ENCODE measurements at places on chromosomes 6 and 20. TPM values are rescaled to one million over a fixed set of nuclear protein-coding genes. Genes with fewer than 3 reads are reported as not detected.

DNA sequence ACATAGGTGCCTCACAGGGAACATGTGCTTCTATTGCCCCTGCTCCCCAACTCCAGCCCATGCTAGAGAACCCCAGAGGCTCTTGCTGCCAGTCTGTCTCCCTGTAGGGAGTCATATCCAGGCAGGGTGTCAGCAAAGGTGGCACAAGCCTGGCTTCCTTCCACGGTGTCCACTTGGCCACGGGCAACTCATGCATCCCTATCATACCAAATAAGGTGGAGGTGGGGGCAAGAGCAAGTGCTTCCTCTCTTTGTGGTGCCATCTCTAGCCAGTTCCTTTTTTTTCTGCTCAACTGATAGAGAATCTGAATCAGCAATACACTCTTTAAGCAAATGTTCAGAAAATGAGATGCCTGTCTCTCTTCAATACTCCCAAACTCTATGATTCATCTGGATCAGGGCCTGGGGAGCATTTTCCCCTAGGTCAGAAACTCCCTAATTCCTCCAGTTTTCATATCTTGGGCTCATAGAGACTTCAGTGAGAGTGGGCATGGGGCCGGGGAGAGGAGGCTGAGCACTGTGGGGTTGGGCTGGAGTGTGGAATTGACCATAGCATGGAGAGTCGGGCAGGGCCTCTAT is 105.1 kb upstream of the GPR6 start:
- peaks cover 14% of the 10 kb centered on the region for H3K27me3 ChIP-seq
- H3K36me3 ChIP-seq = no peaks in the 10 kb centered on the region
- no peak overlapping the region for H3K4me3 ChIP-seq
- no peak for DNase-seq

Gene MAP7
- total RNA-seq = 1.4 TPM

GRCh38 chr6:166435574-166435973 is 52.8 kb upstream of the MPC1 start:
- no peak for DNase-seq
- peaks cover 3% of the 10 kb centered on the region for H3K36me3 ChIP-seq
- H3K27me3 ChIP-seq = no peaks in the 10 kb centered on the region
- H3K4me1 ChIP-seq = peaks cover 18% of the 10 kb centered on the region

DNA sequence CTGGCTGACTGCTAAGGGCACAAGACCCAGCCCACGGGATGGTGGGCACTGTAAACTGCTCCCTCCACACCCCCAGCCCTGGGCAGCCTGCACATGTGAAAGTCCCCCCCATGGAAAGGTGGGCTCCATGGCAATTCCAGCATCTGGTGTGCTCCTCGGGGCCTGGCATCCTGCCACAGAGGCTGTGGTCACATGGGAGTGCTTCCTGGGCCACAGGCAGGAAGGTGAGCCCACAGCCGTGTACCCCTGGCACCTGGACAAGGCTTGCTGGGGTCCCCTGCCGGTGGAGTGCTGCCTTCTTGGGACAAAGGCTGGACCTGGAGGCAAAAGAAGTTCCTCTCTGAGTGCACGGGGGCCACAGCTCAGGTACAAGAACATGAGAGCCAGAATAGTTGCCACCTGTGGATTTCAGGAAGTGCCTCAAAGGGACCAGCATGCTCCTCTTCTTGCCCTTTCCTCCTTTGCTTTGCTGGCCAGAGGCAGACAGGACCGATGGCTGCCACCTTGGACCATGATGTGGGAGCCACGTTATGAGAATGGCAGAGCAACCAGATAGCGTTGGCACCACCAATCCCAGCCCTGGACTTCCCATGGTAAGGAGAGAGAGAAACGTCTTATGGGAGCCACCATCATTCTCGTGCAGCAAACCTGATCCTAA is 120.2 kb upstream of the MLN start:
- H3K36me3 ChIP-seq = no peaks in the 10 kb centered on the region
- H3K27me3 ChIP-seq = no peaks in the 10 kb centered on the region
- DNase-seq = no peak
- H3K4me3 ChIP-seq = no peak overlapping the region
- H3K27ac ChIP-seq = no peak overlapping the region
- peaks cover 11% of the 10 kb centered on the region for H3K4me1 ChIP-seq

Gene LAMA2
- 0.05 TPM for total RNA-seq

GRCh38 chr6:143146186-143146851 is 85.6 kb downstream of the AIG1 start:
- DNase-seq = no peak
- H3K27me3 ChIP-seq = no peaks in the 10 kb centered on the region
- H3K4me3 ChIP-seq = no peak overlapping the region

GRCh38 chr6:155310596-155310995 is 3.7 kb downstream of the TFB1M start:
- H3K36me3 ChIP-seq = peaks cover 19% of the 10 kb centered on the region
- H3K4me3 ChIP-seq = no peak overlapping the region
- H3K4me1 ChIP-seq = peaks cover 45% of the 10 kb centered on the region

- peak overlapping the region; percentile 93 for H3K4me3 ChIP-seq
- H3K27ac ChIP-seq = peak overlapping the region; percentile 91
- peaks cover 20% of the 10 kb centered on the region for H3K36me3 ChIP-seq
- peak; percentile 33 for DNase-seq
- peaks cover 30% of the 10 kb centered on the region for H3K4me1 ChIP-seq
These were observed 650 bp upstream of the TTK start for GRCh38 chr6:80003826-80004172.

Gene EDN3
- not detected for total RNA-seq

GRCh38 chr6:143595251-143596036 is 82.3 kb upstream of the PHACTR2 start:
- no peaks in the 10 kb centered on the region for H3K36me3 ChIP-seq
- H3K27ac ChIP-seq = peak overlapping the region; percentile 11
- H3K27me3 ChIP-seq = no peaks in the 10 kb centered on the region
- H3K4me1 ChIP-seq = peaks cover 10% of the 10 kb centered on the region

GRCh38 chr6:31702819-31703716 is at the start of gene ABHD16A:
TSS of gene ABHD16A (minus strand) at chr6:31703324. CDS start at chr6:31703281, 43 bp downstream.
- H3K27me3 ChIP-seq = no peaks in the 10 kb centered on the region
- DNase-seq = peak; percentile 97
- H3K36me3 ChIP-seq = peaks cover 6% of the 10 kb centered on the region
- H3K4me1 ChIP-seq = peaks cover 30% of the 10 kb centered on the region

Gene LSM14B
- total RNA-seq = 45.3 TPM

Gene PLN
- total RNA-seq = not detected

Gene IDH3B
- 127 TPM for total RNA-seq

- no peaks in the 10 kb centered on the region for H3K27me3 ChIP-seq
- H3K4me3 ChIP-seq = peak overlapping the region; percentile 29
- DNase-seq = no peak
- no peak overlapping the region for H3K27ac ChIP-seq
- H3K36me3 ChIP-seq = peaks cover 3% of the 10 kb centered on the region
These were observed 204.0 kb downstream of the DLL1 start for GRCh38 chr6:170086639-170087420.

DNA sequence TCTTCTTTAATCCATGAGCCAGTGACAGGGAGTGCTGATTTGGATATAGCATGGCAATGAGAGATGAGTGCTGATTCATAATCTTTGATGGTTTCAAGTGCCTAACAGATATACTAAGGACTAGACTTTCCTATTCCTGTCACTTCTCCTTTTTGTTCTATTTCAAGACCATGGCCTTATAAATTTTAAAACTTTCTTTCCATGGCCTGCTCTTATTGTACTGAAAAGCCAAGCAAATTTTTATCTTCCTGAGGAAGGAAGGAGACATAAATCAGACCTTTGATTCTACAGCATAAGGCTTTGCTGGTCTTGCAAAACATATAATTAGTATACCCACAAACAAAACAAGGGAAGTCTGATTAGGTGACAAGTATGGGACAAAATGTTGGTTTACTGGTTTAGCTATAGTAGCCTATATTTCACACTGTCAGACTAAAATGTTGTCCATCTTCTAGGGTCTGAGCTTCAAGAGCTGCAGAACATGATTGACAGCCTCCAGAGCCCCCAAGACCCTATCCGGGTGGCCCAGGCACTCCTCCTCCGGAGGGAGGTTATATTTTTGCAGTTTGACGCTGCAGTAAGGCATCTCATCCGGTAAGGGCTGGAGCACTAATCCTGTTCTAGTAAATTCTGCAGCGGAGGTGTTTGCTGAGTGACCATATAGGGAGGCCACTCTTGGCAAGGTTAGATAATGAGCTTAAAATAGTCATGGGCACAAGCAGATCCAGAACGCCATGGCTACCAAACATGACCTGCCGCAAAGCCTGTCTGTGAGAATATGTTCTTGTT is 82.3 kb downstream of the CD164 start:
- peaks cover 19% of the 10 kb centered on the region for H3K4me1 ChIP-seq
- H3K4me3 ChIP-seq = no peak overlapping the region
- H3K27me3 ChIP-seq = peaks cover 20% of the 10 kb centered on the region
- DNase-seq = no peak

Gene SOX18
- total RNA-seq = 0.72 TPM

GRCh38 chr6:122652431-122652830 is 42.2 kb downstream of the PKIB start:
- H3K36me3 ChIP-seq = no peaks in the 10 kb centered on the region
- no peak overlapping the region for H3K27ac ChIP-seq
- no peak overlapping the region for H3K4me3 ChIP-seq

DNA sequence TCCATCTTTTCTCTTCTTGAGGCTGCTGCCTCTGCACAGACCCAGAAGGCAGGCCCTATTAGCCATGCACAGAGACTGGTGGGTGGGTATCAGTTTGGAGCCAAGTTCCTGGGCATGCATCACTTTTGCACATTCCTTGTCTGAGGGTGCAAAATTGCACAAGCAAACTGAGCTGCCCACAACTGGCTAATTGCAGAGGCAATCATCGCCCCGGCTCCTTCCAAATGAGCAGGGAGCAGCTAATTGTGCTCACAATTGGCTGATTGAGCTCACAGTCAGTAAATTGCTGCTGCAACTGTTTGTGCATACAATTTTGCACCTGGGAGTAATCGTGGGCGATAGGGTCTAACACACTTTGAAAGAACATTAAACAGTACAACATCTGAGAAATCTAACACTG is 511.4 kb downstream of the DHX35 start:
- no peak for DNase-seq
- no peaks in the 10 kb centered on the region for H3K36me3 ChIP-seq

DNA sequence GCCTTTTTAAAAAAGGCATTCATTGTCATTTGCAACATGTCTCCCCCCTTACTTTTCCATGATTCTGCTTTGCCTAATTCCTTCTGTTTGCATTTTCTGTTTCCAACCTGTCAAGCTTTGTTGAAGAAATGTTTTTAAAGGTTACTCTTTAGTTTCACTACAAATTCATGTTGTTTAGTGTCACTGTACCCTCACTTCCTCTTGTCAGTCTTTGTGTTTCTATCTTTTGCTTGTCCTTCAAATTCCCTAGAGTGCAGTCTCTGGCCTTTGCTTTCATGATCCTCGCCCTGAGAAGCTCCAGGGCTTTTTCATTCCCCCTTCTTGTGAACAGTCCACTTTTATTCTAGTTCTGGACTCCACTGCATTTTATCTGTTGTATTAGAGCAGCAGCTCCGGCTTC is 90.6 kb downstream of the MAP3K4 start:
- H3K4me1 ChIP-seq = peaks cover 16% of the 10 kb centered on the region
- no peaks in the 10 kb centered on the region for H3K27me3 ChIP-seq
- H3K27ac ChIP-seq = no peak overlapping the region

GRCh38 chr6:43128926-43129325 is 42.1 kb upstream of the SRF start:
- DNase-seq = no peak
- no peak overlapping the region for H3K27ac ChIP-seq
- H3K4me1 ChIP-seq = no peaks in the 10 kb centered on the region
- H3K27me3 ChIP-seq = no peaks in the 10 kb centered on the region

- H3K4me3 ChIP-seq = no peak overlapping the region
- H3K27ac ChIP-seq = no peak overlapping the region
- no peaks in the 10 kb centered on the region for H3K27me3 ChIP-seq
- no peaks in the 10 kb centered on the region for H3K36me3 ChIP-seq
- H3K4me1 ChIP-seq = no peaks in the 10 kb centered on the region
- DNase-seq = no peak
These were observed 561.8 kb upstream of the AGPAT4 start for GRCh38 chr6:161835500-161836215.

- H3K27ac ChIP-seq = no peak overlapping the region
- H3K4me3 ChIP-seq = no peak overlapping the region
- H3K4me1 ChIP-seq = no peaks in the 10 kb centered on the region
- DNase-seq = no peak
- no peaks in the 10 kb centered on the region for H3K36me3 ChIP-seq
- H3K27me3 ChIP-seq = peaks cover 13% of the 10 kb centered on the region
These were observed 24.9 kb upstream of the SULF2 start for GRCh38 chr20:47810116-47810677.

Measured in activated T-cell treated with anti-CD3 and anti-CD28 coated beads, Interleukin-2, amount 50 U/mL, for 72 hours (primary cell).